Activated CD8-positive, alpha-beta memory T cell treated with anti-CD3 and anti-CD28 coated beads for 36 hours (primary cell): ENCODE measurements at places on chromosomes 5 and 9. TPM values are rescaled to one million over a fixed set of nuclear protein-coding genes. Genes with fewer than 3 reads are reported as not detected.

Gene GRXCR2
- total RNA-seq = not detected

Gene PTPRD
- total RNA-seq = 0.15 TPM

Gene SLC9A3
- total RNA-seq = 2.6 TPM

Gene CER1
- total RNA-seq = not detected

Gene NR2F1-AS1
- total RNA-seq = not detected

Gene GOLGA2
- total RNA-seq = 34.0 TPM

Gene TSSK1B
- not detected for total RNA-seq

Gene SEMA6A
- total RNA-seq = not detected

Gene IL3
- total RNA-seq = 68.7 TPM

Gene TMEM174
- total RNA-seq = not detected

Gene NKD2
- total RNA-seq = 0.40 TPM

Gene OR1J2
- not detected for total RNA-seq

Gene ABHD17B
- total RNA-seq = 16.4 TPM
